ENCODE measurements at places on chromosomes 16 and 17.

DNA sequence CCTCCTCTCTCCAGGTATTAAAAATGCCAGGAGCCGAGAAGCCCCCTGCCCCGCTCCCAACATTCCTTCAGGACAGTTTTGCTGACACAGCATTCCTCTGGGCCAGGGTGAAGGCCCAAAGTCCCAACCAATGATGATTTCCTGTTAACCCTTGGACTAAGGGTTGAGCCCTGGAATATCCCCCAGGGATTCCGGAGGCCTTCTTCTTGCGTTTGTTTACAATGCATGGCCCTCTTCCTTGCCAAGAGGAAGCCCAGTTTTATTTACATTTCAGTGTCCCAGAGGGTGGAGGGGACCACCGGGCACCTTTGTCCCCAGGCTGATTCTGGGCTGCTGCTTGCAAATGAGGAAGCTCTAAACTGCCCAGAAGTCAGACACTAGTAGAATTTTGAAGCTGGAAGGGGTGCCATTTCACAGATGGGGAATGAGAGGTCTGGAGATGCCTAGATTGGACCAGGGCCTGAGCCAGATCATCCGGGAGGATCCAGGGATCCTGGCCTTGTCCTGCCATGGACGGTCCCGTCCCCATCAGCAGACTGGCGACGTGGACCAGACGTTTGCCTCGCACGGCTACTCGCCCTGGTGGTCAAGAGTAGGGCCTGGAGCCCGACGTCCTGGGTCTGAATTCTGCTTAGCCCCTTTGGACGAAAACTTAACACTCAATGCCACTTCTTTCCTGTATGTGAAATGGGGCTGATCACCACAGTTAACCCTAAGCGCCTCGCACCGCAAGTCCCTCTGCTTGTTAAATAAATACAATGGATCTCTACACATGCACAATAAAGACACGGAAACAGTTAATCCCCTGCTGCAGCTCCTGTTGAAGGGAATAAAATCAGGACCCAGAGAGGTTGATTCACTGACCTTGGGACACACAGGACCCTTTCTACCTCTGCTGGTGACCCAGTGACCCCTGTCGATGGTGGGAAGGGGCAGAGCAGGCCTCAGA is 55.6 kb upstream of the CIBAR2 start:
- DNase-seq = no peak

- DNase-seq = no peak
Measured at GRCh38 chr16:81779536-81780320, 637 bp downstream of the PLCG2 start.

GRCh38 chr16:81798311-81799137 is 19.4 kb downstream of the PLCG2 start:
- DNase-seq = no peak

- no peak for DNase-seq
Measured at GRCh38 chr17:8138374-8138671, 13.9 kb downstream of the PER1 start.

GRCh38 chr17:83200231-83200699 is 120.9 kb downstream of the METRNL start:
- DNase-seq = no peak

DNA sequence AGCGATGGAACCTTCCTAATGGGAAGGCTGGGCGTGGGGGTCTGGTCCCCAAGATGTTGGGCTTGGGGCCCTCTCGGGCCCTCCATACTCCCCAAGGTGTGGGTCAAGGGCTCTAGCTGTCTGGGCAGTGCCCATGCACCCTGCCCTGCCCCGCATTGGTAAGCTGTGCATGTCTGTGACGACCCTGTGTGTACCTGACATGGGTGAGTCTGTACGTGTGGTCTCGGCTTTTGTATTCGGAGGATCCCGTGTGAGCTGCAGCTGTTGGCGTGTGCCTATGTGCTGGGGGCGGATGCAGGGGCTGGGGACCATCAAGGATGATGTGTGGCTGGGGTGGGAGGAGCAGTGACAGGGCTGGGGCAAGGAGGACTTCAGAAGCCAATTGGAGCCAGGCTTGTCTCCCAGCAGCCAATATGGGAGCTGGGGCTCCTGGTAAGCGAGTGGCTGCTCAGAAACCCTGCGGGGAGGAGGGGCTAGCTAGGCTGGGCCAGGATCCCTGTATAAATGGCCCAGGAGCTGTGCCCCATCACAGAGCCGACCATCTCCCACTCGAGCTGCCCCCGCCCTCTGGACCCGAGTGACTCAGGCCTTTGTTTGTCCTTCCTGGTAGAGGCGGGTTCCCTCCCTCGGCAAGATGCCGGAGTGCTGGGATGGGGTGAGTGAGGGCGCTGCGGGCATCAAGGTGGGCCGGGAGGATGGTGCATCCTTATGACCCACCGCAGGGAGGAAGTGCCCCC is at the start of gene NDRG4:
Gene NDRG4 (plus strand): TSS at position 529 of the 737 bp plus-strand sequence. CDS start 106 bp downstream, at position 635.
- peak; percentile 79 for DNase-seq

- peak; percentile 88 for DNase-seq
Measured at GRCh38 chr17:82030470-82031302, 792 bp upstream of the RAC3 start.

Data from HEK293T (cell line).